ENCODE measurements at places on chromosomes 3 and 15.

DNA sequence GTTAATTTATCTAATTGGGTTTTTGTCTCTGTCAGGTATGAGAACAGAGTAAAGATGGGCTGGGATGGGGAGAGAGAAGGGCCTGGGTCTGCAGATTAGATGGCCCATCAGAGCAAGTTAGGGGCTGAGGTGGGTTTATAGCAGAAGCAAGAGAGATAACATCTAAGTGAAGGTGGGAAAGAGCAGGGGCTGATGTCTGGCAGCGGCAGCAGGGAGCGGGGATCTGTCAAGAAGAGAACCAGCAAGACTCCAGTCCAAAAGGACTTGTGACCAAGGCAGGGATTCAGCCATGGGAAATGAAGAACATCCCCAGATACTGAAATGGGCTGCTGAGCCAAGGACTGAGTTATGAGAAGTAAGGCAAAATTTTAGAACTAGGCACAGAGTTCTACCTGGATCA, 320.6 kb upstream of the TBL1XR1 start:
- DNase-seq = no peak

DNA sequence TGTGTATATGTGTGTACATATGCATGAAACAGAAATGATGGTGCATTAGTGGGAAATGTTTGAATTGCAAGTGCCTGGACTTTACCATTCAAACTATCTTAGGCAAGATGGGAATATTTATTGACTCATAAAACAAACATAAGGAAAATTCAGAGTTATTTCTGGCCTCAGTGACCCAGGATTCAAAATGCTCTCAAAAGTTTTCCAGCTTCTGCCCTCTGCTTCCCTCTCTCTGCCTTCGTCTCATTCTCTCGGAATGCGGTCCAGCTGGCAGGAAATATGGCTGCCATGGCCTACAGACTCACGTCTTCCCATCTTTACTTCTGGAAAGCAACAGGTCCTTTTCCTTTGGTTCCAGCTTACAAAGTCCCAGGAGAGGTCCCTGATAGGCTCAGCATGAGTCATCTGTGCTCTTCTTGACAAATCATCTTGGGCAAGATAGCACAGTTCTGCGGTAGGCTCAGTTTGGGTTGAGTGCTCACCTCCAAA, 8.7 kb upstream of the ZNF774 start:
- no peak for DNase-seq

- DNase-seq = no peak
Measured at GRCh38 chr3:14097616-14098391, 26.9 kb downstream of the CHCHD4 start.

DNA sequence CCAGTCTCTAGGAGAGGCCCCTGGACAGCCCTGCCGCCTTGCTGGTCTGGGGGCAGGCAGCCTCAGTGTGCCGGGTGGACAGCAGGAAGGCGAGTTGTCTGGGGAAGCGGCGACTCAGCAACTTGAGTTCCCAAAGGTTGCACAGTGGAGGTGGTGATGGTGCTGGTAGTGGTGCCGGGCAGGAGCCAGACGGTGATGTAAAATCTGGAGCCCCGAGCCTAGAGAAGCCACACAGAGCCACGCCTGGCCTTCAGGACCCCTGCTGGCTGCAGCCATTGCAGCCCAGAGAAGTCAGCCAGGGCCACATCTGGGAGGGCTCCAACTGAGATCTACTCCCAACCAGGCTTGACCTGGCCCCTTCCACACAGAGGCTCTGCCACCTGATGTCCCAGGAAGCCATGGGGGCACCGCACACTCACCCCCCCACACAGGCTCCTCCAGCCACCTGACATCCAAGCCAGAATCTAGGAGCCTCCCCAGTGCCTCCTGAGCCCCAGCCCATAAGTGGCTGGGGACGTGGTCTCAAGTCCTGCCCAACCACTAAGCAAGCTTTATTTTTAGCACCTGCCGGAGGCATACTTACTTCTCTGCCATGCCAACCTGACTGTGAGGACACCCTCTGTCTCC, 8.8 kb downstream of the C3orf22 start:
- DNase-seq = no peak

- no peak for DNase-seq
Measured at GRCh38 chr3:16508591-16508995, 4.9 kb downstream of the RFTN1 start.

DNA sequence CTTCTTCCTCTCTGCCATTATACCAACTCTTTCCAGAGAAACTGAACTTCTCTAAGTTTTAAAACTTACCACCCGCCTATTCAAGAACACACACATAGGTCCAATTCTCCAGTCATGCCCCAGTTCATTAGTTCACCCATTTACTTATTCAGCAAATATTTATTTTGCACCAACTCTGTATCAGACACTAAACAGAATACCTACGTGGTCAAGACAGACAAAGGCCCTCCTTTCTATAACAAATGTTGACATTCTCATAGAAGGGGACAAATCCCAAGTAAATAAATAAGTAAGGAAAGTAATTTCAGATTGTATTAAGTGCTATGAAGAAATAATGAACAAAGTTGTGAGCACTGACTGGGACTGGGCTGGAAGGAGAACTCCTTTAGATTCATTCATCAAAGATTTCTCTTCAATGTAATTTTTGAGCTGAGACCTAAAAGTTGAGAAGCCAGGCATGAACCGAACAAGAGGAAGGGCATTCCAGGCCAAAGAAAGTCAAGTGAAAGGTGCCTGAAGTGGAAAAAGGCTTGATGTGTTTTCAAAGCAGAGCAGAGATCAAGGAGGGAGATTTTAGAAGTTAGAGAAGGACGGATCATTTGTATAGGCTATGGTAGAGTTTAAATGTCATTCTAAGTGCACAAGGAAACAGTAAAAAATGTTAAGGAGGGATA, 120.4 kb downstream of the P3H2 start:
- DNase-seq = no peak

- no peak for DNase-seq
Measured at GRCh38 chr3:66378256-66378655, 122.6 kb downstream of the LRIG1 start.

DNA sequence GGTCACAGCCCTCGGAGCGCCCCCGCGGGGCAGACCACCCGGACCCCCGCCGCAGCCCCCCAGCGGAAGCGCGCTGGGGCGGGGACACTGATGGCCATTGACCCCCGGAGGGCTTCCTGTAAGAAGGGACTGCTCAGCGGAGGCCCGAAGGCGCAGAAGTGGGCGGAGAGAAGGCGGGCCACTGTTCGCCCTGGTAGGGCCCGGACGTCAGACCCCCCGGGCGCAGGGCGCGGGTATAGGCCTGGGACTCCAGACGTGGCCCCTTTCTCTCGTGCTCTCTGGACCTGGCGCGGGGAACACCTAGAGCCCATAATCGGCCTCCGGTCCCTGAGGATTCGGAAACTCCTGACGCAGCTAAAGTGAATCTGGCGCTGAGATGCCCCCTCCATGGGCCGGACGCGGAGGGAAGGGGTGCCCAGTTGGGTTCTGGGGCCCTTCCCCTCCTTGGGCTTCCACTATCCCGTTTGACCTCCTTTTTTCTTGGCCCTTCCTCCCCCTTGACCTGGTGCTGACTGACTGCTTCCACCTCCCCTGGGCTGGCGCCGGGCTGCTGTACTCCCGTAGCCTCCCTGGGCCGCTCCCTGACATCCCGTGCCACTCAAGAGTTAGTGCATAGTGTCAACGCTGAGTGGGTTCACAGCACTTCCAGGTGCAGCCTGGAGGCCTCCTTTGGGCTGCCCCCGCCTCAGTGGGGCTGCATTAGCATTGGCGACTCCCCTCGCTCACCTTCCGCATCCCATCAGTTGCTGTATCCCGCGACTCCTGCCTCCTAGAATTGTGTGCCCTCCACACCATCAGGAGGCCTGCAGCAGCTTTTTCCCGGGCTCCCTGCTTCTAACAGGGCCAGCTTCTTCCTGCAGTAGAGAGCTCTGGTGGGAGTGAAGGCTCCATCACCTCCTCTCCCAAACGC, 694 bp downstream of the ABTB1 start:
- no peak for DNase-seq

DNA sequence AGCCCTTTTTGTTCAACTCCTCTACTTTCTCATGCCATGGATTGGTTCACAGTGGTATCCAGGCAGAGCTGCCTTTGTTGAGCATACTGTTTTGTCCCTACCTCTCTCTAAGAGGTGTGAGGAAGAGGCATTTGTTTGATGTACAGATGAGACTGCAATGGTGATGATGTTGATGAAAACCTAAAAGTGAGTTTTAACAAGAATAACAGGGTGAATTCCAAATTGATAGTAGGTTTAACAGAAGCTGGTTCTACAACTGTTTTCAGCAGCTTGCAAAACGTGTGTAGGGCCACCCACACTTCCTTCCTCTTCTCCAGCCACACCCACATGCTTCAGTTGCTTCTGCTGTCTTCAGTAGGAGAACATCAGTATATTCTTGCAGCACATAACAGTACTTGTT, 10.2 kb downstream of the SNRK start:
- no peak for DNase-seq

- no peak for DNase-seq
Measured at GRCh38 chr3:20064796-20065564, 24.7 kb downstream of the KAT2B start.

- DNase-seq = no peak
Measured at GRCh38 chr3:10601151-10601856, 95.9 kb upstream of the ATP2B2 start.

- peak; percentile 19 for DNase-seq
Measured at GRCh38 chr3:106765342-106765741, 611.9 kb upstream of the CCDC54 start.

DNA sequence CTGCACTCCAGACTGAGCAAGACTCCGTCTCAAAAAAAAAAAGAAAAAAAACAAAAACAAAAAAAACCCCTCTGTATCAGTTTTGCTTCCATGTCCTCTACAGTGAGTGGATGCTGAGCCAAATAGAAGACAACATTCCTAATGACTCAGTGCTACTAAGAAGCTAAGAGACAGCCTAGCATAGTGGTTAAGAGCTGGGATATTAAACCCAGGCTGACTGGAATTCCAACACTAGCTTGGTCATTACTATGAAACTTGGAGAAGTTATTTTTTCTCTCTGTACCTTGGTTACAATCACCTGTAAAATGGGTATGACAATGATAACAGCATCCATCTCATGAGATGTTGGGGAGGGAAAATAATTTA, 60.9 kb upstream of the PYGO1 start:
- DNase-seq = peak; percentile 22

DNA sequence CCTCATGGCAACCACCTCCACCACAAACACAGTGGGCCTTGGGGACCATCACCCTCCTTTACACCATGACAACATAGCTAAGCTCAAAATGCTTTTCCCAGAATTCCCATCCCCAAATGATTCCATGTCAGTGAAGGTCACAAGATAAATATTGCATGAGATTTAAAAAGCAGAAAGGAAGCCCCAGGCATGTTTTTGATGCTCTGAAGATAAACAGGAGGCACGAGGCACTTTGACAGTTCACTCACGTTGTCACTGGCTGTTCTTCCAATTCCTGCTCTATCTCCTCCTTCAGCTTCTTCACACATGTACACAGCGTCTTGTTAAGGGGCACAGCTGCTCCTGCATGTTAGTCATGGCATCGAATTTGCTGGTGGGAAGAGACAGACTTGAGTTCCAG, 180.4 kb downstream of the STAC start:
- DNase-seq = no peak
